ENCODE measurements at places on chromosomes 7 and 10.

DNA sequence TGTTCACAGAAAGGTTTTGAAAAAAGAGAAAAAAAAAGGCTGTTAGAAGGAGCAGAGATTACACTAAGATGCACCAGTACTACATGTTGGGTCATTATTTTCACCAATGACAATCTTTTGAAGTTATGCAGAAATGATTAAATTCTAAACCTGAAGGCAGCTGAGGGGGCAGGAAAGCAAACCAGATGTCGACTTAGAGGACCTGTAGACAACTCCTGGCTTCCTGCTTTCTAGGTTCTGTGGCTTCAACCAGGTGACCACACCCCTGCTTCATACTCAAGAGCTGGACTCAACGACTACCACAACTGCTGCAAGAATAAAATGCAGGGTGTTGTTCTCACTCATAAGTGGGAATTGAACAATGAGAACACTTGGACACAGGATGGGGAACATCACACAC, 30.0 kb downstream of the MYOF start:
- DNase-seq: no peak

- no peak for DNase-seq
Measured at GRCh38 chr7:112092709-112093395, 113.3 kb downstream of the DOCK4 start.

DNA sequence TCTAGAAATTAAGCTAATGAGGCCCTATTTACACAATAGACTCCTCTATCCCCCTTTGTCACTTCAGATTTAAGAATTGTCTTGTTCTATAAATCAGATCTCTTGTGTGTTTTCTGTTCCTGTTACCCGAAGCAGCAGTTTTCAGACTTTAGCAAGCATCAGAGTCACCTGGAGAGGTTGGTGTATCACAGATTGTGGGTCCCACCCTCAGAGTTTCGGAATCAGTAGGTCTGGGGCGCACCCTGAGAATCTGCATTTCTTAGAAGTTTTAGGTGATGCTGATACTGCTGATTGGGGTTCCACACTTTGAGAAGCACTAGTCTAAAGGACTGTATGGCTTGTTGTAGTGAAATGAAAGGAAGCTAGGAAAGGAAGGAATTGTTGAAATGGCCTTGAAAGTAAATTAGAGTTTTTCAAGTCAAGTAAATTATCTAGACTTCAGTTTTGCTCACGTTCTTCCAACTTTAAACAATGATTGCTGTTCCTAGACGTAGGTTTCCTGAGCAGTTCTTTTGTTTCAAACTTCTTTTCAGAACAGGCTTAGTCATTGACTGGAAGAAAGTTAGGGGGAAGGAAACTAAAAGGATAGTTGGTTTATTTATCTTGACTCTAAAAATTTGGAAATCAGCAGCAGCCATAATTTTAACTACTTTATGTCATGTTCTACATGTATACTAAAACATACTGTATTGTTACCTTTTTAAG, 15.7 kb downstream of the BPGM start:
- no peak for DNase-seq

DNA sequence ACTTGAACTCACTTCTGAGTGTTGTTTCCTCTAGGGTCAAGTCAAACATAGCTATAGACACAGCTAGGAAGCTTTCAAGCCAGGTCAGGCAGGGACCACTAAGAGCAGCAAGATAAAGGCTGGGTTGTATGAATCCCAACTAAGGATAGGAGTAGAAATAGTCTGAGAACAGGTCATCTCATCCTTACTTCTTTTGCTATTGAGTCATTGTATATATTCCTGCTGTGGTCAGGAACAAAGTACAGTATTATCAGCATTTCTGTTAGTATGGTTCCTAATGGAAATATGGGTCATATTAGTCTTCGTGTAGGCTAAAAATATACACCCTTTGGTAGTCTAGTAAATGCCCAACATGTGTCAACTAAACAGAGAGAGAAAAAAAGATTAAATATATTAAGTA, 145.3 kb downstream of the BTAF1 start:
- DNase-seq: no peak

- DNase-seq: no peak
Measured at GRCh38 chr10:32059472-32059871, 3.2 kb upstream of the KIF5B start.

DNA sequence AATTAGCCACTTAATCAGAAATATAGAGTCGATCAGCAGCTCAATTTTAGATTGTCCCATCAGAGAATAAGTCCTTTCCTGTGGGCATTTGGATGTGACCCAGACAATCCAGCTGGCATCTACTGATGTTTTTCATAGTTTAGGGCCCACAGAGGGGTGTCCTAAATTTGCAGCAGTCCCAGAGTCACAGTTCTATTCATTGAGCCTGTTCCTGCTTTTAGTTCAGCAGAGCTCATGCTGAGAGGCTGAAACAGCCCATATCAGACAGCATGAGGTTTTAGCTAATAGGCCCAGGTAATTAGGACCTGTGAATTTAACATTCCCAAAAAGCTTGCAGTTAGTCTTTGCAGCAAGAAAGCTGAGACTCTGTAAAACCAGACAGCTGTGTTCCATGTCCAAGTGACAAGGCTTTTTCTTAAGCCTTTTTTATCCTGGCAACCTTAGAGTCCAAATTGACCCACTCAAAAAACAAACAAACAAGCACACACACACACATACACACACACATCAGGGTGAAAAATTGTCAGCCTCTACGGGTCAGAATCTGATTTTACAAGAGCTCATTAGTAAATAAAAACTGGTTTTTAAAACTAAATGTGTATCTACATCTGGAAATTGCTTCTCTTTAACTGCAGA, 33.7 kb downstream of the ANKIB1 start:
- no peak for DNase-seq

DNA sequence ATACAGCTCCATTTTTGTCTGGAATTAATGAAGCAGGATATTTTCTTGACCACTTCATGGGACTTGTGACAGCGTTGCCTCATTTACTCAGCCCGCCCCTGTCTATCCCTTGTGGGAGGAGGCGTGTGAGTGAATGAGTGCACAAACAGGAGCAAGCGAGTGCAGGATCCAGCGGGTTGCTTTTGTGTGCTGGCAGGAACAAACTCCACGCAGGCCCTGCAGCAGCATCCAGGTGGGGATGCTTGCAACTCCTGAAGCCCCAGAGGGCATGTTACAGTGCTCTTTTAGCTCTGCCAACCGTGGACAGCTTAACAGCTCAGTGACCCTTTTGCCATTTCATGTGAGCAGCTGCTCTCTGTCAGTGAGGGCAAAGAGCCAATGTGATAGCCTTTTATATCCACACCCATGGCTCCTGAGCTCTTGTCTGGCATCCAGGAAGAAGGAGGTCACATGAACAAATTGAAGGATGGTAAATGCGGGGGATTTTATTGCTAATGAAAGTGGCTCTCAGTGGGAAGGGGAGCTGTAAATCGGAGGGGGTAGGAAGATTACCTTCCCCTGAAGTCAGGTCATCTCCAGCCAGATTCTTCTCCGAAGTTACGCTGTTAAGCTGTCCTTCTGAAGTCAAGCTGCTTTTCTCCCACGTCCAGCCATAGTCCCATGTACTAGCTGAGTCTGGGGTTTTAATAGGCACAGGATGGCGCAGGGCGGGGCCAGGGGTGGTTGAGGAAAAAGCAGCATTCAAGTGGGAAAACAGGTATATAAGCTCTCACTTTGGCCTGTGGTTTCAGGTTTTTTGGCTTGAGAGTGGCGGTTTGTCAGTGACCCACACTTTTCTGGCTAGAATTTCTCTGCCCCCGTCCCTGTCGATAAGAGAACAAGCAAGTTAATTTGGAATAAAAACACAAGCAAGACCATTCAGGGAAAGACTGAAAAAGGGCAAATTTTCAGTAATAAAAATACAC, 714.7 kb upstream of the MBL2 start:
- no peak for DNase-seq

- DNase-seq: no peak
Measured at GRCh38 chr10:68103261-68103878, 5.9 kb upstream of the MYPN start.

GRCh38 chr10:10855151-10855581, 162.5 kb upstream of the CELF2 start:
- DNase-seq: peak; percentile 27

DNA sequence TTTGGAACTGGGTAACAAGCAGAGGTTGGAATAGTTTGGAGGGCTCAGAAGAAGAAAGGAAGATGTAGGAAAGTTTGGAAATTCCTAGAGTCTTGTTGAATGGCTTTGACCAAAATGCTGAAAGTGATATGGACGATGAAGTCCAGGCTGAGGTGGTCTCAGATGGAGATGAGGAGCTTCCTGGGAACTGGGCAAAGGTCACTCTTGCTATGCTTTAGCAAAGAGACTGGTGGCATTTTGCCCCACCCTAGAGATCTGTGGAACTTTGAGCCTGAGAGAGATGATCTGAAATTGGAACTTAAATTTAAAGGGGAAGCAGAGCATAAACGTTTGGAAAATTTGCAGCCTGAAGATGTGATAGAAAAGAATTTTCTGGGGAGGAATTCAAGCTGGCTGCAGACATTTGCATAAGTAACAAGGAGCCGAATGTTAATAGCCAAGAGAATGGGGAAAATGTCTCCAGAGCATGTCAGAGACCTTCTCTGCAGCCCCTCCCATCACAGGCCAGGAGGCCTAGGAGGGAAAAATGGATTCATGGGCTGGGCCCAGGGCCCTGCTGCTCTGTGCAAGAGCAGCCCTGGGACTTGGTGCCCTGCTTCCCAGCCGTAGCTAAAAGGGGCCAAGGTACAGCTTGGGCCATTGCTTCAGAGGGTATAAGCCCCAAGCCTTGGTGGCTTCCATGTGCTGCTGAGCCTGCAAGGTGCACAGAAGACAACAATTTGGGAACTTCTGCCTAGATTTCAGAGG, 3.6 kb downstream of the PDSS1 start:
- no peak for DNase-seq

GRCh38 chr7:96122746-96123145, 199.2 kb downstream of the SLC25A13 start:
- DNase-seq: no peak

DNA sequence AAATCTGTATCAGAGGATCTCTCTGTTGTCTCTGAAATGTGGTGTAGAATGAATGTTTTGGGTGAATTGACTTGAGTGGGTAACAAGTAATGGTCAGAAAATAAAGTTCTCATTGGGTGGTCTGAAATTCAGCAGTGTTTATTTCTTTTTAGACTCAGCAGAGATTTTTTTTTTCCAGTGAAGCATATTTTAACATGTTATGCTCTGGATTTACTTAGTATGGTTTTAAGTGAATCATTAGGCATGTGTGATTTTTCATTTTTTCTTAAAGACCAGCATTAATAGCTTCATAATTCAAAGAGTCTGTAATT, 63.5 kb downstream of the REEP3 start:
- DNase-seq: no peak

DNA sequence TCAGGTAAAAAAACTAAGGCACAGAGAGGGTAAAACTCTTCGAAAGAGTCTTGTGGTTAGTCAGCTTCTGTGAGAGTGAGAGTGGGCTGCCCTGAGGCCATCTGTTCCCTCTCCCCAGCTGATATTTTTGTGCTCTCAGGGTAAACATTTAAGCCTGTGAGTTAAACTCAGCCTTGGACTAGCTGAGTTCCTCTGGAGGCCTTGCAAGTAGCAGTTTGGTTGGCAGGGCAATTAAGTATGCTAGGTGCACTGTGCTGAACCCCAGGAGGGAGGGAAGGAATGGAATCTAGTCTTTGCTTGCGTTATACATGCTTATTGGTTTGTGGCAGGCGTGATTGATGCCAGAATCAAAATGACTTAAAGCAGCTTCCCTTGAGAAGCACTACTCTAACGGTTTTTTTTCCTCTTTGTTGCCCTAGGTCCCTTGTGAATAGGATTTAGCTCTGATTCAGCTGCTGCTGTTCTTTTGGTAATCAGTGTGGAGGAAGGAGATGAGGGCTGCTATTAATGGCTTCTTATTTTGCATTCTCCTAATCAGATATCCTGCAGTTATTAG, 140.2 kb downstream of the AUTS2 start:
- peak; percentile 61 for DNase-seq

DNA sequence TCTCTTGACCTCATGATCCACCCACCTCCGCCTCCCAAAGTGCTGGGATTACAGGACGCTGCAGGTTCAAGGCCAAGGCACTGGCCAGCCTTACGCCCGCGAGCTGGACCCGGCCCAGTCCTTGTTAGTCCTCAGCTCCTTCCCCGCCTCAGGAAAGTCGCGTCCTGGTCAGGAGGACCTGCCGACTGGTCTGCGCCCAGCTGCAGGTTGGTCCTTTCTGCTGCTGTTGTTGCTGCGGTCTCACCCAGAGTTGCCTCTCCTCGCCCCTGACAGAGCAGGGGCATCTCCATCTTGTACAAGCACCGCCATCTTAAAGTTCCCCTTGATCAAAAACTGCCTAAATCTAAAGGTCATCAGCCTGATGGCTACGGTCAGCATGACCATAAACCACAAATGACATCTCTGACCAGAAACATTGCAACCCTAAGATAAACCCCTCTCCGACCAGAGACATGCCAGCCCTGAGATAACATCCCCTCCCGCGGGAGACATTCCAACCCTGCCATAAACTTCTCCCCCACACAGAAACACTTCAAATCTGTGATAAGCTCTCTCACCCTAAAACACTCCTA, 13.9 kb upstream of the BMS1 start:
- no peak for DNase-seq

GRCh38 chr7:34091321-34091917, 186.1 kb downstream of the BMPER start:
- DNase-seq: peak; percentile 52

- no peak for DNase-seq
Measured at GRCh38 chr10:129780901-129781795, 182.9 kb downstream of the EBF3 start.

DNA sequence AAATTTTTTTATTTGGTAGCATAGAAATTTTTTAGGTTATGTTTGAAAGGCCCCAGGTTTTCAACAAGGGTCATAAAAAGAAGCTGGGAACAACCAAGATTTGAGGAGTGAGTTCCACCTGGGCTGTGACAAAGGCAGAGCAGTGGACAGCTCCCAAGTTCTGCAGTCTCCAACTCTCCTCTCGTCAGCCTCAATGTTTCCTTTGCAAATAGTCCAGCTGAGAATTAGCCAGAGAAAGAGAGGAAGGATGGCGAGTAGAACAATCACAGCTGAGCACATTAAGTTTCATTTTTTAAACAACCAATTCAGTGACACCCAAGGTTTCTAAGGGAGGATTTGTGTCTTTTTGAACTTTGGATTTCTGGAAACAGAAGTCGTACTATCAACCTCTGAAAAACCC, 143.2 kb downstream of the NRCAM start:
- DNase-seq: no peak

GRCh38 chr7:157493017-157493416, 156.2 kb downstream of the DNAJB6 start:
- DNase-seq: no peak

DNA sequence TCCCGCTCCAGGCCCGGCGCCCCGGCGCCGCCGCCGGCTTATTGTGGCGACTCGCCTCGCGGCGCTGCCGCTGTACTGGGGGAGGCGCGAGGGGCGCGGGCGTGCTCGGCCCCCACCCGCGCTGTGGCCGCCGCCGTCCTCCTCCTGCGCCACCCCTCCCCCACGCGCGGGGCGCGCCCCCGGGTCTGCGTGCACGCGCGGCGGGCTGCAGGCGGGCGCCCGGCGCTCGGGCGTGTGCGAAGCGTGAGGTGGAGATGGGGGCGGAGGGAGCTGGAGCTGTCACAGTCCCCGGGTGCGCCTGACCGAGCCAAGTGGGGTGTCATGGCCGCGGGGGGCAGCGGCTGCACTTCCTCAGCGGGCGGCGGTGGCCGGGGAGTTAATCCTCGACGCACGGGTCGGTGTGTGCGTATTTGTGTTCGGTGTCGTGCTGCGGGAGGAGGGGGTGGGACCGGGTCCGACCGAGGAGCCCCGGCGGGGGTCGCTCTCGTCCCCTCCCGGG, 672 bp downstream of the LCOR start:
- peak; percentile 85 for DNase-seq

All from D341Med (cell line).